BJ (cell line): ENCODE measurements at places on chromosomes 11 and 22. TPM values are rescaled to one million over a fixed set of nuclear protein-coding genes. Genes with fewer than 3 reads are reported as not detected.

- no peak for DNase-seq
Observed at GRCh38 chr11:46674463-46675287, 25.7 kb downstream of the ARHGAP1 start.

GRCh38 chr11:95308512-95309035, 77.6 kb upstream of the SESN3 start:
- DNase-seq: no peak

DNA sequence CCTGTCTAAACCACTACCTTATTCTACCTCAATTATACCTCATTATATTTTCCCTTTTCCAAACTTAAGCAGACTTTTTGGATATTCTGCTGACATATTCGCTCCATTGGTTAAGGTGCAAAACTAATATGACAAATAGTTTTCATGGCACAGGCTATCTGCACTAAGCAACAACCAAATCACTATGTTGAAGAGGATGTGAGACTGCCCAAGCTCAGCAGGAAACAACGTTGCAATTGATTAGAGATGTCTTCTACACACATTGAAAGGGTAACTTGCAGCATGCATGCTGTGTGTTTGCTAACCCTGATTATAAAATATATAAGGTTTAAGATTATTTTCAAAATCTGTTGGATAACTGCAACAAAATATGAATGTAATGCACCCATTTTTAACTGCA, 61.6 kb downstream of the STK33 start:
- DNase-seq: no peak

DNA sequence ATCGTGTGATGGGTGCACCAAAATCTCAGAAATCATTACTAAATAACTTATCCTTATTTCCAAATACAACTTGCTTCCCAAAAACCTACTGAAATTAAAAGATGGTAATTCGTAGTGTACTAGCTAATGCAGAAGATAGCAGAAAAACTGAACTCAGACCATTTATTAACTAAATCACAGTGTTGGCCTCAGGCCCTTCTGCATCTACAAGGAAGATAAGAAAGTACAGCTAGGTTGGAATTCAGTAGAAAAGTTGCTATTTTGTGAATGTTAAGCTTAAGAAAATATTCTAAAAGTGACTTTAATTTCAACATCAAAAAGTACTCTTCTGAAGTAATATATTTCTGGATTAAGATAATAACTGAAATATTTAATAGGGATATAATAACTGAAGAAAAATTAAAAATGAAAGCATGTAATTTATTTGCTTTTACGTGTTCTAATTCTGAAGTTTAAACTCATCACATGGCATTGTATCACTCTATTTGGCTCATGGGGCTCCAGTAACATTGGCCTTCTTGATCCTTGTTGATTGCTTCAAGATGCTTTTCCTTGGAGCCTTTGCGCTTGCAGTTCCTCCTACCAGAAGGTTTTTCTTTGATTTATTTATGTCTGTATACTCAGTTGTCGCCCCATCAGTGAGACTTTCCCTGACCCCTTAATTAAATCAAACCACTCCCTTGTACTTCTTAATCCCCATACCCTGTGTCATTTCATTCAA, 847.9 kb upstream of the ANO3 start:
- DNase-seq: no peak

- DNase-seq: no peak
Observed at GRCh38 chr22:29298641-29299040, 7.8 kb upstream of the GAS2L1 start.

DNA sequence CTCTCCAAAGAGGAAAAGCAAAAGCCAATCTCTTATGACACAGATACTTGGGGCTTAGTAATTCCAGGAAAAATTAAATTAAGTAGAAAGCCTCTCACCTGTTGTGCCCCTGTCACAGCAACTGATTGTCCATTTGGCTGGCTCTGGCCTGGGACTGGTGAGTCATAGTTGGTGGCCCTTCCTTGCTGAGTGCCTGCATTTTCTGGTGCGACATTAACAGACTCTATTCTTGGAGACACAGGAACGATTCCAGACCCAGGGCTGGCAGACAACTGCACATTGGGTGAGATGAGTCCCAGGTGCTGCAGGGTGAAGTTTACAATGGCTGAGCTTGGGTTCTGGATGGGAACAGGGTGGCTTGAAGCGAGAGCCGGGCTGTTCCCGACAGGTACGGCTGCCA, 15.6 kb downstream of the E2F8 start:
- DNase-seq: no peak

DNA sequence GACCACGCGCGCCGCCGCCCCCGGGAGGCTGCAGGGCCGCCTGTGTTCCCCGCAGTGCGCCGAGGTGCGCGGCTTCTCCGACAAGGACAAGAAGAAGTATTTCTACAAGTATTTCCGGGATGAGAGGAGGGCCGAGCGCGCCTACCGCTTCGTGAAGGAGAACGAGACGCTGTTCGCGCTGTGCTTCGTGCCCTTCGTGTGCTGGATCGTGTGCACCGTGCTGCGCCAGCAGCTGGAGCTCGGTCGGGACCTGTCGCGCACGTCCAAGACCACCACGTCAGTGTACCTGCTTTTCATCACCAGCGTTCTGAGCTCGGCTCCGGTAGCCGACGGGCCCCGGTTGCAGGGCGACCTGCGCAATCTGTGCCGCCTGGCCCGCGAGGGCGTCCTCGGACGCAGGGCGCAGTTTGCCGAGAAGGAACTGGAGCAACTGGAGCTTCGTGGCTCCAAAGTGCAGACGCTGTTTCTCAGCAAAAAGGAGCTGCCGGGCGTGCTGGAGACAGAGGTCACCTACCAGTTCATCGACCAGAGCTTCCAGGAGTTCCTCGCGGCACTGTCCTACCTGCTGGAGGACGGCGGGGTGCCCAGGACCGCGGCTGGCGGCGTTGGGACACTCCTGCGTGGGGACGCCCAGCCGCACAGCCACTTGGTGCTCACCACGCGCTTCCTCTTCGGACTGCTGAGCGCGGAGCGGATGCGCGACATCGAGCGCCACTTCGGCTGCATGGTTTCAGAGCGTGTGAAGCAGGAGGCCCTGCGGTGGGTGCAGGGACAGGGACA, 2.7 kb downstream of the NLRP6 start:
- DNase-seq: no peak

- DNase-seq: no peak
Observed at GRCh38 chr11:82701847-82702520, 31.7 kb downstream of the FAM181B start.

DNA sequence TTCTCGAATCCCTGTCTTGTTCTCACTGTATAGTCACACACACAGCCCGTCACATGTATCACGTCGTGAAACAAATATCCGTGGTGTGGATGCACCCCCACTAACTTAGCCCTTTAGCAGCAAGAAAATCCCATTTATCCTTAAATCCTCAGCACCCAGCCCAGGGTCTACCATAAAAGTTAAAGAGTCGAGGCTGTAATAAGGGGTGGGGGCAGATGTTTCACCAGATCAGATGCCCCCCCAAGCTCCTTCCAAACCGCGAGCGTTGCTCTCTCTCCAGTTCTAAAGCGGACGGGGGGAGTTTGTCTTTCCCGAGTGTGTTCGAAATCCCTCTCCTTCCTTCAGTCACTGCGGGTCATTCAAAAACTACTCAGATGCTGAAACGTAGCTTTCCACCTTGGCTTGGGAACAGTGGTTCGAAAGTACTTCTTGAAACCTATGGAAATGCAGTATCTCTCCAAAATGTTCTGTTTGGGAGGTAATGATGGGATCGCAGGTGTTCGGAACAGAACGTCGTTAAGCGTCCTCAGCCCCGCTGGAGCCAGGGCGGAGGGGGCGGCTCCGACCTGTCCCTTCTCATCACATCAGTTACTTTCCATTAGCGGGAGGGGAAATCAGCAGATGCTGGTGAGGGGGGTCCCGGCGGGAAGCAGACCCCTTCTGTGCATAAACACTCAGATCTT, 156.2 kb downstream of the BRD1 start:
- no peak for DNase-seq

DNA sequence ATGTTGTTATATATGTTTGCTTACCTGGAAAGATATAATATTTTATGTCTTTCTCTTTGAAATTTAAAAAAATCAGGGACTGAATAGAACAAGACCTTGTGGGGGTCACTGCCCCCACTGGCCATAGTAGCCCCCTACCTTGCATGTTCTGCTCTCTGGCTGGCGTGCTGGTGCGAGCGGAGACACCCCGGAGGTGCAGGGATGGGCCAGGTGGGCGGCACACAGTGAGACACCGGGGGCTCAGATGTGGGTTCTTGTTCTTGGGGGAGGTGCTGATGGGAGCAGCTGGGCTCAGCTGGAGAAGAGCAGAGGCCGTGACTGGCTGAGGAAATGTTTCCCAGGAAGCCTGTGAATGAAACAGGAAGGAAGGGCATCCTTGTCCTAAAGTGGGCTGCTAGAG, 20.2 kb downstream of the GAB4 start:
- DNase-seq: no peak

DNA sequence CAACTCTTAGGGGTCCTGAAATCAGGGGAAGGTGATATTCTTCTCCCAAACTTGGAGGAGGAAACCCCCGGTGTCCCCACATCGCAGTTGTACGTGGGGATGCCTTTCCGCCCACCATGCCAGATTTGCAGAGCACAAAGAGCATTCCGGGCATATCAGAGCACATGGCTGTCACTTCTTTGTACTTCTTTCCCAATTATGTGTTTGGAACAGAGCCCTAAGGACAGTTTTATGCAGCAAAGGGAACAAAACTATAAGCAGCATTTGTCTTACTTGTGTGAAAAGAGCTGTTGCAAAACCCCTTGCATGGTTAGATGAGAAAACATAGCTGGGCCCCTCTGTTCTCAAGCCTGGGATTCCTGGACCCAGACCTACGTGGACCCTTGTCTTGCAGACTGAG, 41.2 kb downstream of the NTM start:
- DNase-seq: no peak

DNA sequence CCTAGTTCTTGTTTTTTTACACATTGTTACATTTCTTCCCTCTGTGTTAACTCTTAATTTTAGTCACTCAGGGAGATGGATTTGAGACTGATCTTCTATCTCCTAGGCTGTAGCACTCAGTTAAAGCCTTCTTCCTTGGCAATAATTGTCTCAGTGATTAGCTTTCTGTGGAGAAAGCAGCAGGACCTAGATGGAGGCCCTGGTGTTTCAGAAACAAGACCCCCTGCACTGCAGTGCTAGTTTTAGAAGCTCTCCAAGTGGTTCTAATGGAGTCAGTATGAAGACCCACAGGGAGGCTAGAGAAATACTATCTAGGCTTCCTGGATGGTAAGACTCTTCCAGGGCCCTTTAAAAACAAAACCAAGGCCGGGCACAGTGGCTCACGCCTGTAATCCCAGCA, 4.1 kb upstream of the PC start:
- DNase-seq: no peak

GRCh38 chr11:111795334-111795985, 29.3 kb upstream of the PPP2R1B start:
- DNase-seq: peak; percentile 59

DNA sequence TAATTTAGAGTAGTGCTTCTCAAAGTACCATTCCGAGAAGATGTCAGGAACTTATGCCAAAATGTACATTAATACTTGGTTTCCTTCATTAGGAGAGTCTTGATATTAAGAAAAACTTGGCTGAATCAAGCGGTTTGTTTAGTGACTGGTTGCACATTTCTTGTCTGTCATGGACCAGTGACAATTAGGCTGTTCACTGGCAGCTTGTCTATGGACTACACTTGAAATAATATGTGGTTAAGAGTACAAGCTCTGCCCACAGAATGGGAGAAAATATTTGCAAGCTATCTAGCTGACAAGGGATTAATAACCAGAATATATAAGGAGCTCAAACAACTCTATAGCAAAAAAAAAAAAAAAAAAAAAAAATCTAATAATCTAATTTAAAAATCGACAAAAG, 24.6 kb downstream of the COA4 start:
- DNase-seq: no peak

DNA sequence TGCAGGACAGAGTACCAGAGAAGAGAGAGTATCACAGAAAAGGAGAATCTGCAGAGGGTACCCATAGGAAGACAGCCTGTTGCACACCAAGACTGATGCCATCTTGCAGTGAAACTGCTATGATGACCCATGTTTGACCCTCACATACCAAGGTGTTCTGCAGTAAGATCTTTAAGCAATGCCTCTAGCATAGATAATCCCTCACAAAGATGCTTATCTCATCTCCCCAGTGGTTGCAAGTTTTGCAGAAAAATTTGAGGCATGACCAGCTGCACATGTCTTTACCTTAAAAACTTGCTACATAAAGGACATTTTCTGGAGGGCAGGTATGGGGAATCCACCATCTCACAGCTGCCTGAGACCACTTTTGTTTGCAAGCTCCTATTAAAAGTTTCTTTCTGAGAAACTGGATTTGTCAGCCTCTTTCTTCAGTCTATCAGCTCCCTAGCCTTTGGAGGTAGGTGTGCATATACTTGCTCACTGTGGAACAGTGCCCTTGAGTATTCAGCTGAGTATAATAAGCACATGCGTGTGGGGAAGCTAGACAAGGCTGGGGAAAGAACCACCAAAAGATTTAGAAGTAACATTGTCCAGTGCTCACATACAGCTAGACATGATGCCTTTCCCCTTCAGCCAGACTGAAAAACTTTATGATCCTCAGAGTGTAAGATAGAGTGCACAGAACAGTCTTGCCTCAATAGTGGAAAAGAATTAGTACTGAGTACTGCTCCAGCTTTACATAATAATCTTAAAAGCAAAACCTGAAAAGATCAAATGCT, 100.3 kb upstream of the TEAD1 start:
- DNase-seq: no peak

DNA sequence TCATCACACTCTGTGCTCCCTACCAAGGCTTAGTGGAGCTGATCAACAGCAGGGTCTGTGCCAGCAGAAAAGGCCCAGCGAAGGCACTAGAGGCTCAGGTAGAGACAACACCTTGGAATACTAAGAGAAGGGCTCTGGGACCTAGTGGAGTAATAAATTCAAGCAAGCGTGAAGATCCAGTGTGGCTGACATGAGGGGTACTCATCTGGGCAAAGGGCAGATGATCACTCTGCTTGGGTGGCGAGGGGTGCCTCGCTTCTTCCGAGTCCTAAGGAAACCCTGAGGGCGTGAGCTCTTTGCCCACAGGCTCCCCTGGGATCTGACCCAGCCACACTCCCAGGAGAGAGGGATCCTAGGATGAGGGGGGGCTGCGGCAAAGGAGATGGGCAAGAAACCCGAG, 3.5 kb upstream of the TPBGL start:
- DNase-seq: no peak

- DNase-seq: peak; percentile 50
Observed at GRCh38 chr22:50218996-50219727, 18.4 kb downstream of the SELENOO start.

Gene ZNF280B
- 0.58 and 1.2 TPM in 2 replicates for polyA plus RNA-seq

Gene WT1
- polyA plus RNA-seq: not detected in 2 replicates

Gene IL18
- polyA plus RNA-seq: 1.5 and 2.7 TPM in 2 replicates

Gene CREB3L1
- 21.5 and 39.4 TPM in 2 replicates for polyA plus RNA-seq

Gene OR2AT4
- not detected in 2 replicates for polyA plus RNA-seq
